ENCODE measurements at places on chromosomes 16 and 17.

GRCh38 chr16:65313936-65314626 lies 192.2 kb upstream of the CDH11 start:
- no peak for DNase-seq

- DNase-seq: no peak
These were observed 1.1 kb upstream of the CHRNB1 start for GRCh38 chr17:7443499-7444485.

DNA sequence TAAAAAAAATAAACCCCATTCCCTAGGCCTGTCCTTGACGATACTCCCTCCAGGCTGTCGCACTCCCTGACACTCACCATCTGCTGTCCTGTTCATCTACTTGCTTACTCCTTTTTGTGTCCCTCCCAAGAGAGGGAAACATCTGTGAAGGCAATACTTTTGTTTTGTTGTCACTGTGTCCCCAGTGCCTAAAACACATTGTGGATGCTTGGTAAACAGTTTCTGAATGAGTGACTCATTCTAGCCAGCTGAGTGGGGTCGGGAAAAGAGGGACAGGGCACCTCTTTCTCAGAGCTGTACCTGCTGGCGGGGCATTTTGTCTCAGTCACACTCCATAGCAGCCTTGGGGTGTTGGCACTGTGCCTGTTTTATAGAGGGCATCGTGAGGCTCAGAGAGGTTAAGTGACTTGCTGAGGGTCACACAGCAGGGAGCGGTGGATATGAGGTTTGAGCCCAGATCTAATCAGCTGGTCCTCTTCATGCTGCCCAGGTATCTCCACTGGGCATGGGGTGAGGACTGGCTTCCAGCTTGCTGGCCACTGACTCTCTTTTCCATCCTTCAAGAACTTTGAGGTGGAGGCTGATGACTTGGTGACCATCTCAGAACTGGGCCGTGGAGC lies 15.6 kb downstream of the MAP2K3 start:
- DNase-seq: no peak

GRCh38 chr17:69819316-69820087 lies 255.5 kb upstream of the KCNJ16 start:
- DNase-seq: no peak

DNA sequence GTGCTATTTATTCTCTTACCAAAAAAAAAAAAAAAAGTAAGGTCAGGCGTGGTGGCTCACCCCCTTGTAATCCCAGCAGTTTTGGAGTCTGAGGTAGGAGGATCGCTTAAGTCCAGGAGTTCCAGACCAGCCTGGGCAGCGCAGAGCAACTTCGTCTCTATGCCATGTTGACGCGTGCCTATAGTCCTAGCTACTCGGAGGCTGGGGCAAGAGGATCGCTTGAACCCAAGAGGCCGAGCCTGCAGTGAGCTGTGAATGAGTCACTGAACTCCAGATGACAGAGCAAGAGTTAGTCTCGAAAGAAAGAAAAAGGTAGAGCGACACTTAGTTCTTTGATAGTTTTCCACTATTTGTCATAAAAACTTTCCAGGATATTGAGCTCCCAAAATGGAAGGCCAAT lies 1.4 kb upstream of the TENT4B start:
- no peak for DNase-seq

DNA sequence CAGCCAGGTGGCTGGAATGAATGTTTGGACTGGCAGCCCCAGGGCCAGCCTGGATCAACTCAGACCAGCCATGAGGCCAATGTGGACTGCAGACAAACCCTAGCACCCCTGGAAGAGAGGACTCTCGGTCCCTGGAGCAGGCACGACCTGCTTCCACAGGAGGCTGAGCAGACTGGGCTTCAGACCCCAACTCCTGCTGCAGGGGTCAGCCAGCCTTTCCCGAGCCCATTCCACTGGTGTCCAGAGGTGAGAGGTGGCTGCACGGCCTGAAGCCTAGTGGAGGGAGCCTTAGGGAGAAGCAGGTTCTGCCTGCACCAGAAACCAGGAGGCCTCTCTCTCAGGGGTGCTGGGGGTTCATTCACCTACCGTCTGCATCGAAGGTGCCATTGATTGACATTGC lies 97.1 kb downstream of the CPPED1 start:
- no peak for DNase-seq

GRCh38 chr16:65932350-65933072 lies 434.0 kb upstream of the CDH5 start:
- DNase-seq: no peak

- DNase-seq: no peak
These were observed 6.2 kb upstream of the ABCA8 start for GRCh38 chr17:68961214-68961882.

GRCh38 chr16:20136446-20136968 lies 62.8 kb upstream of the GPR139 start:
- DNase-seq: no peak

GRCh38 chr16:77637940-77638339 lies 84.4 kb upstream of the NUDT7 start:
- no peak for DNase-seq

DNA sequence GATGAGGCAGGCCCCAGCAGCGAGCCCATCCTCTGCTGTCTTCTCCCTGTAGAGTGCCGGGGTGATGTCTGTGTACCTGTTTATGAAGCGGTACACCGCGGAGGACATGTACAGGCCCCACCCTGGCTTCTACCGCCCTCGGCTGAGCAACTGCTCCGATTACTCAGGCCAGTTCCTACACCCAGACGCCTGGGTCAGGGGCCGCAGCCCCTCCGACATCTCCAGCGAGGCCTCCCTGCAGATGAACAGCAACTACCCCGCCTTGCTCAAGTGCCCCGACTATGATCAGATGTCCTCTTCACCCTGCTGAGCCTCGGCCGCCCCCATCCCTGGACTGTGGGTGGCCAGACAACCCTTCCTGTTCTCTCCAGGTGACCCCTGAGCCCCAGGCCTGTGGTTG lies 50.0 kb downstream of the CACNG5 start:
- DNase-seq: no peak

DNA sequence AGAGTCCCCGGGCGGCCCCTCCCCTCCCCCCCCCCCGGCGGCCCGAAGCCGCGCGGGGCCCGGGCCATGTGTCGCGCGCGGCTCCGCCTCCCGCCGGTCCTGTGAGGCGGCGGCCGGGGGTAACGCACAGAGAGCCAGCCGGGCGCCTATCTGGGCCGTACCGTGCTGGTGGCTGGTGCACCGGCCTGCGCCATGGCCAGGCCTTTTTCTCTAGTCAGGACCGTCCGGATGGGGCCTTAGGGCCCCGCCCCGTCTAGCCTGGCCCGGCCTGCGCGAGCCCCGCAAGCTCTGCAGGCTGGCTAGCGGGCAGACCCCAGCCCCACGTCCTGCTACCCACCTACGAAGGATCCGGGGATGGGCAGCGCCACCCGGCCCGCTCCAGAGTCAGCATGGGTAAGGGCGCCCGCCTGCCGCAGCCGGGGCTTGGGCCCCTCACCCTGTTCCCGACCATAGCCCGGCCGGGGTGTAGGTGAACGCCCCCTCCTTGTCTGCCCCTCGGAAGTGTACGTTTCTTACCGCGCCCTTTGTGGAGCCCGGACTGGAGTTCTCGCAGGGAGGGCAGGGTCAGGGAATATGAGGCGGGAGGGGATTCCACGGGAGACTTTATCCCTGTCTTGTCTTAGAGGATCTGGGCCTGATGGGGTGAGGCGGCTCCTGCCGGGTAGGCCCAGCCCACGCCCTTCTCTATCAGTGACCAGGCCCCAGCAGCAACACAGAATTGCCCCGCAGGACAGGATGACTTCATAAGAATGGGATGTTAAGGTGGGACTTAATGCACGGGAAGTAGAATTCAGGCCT lies at the start of gene CENPT:
Gene CENPT, minus strand, starts transcription at position 630 of the 798 bp plus-strand sequence. CDS start 13,834 bp downstream, outside the sequence.
- DNase-seq: peak; percentile 55

DNA sequence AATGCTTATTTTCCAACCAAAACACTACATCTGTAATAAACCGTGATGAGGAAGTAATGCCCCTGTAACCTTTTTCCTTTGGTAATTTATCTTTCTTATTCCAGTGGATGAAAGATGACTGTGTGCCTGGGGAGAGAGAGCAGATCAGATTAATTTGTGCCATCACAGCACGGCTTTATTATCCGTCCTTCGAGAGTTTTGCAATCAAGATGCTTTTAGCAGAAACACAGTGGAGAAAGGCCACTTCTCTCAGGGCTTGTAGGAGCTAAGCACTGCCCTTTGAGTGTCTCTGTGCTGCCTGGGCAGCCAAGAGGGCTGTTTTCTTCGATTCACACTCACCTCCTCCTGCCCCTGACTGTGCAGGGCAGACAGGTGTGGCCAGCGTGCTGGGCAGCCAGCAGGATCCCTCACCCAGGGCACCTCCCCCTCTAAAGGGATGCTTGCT lies 190.2 kb downstream of the PRKCA start:
- DNase-seq: no peak

GRCh38 chr17:66126231-66126630 lies 65.7 kb downstream of the CEP112 start:
- DNase-seq: no peak

DNA sequence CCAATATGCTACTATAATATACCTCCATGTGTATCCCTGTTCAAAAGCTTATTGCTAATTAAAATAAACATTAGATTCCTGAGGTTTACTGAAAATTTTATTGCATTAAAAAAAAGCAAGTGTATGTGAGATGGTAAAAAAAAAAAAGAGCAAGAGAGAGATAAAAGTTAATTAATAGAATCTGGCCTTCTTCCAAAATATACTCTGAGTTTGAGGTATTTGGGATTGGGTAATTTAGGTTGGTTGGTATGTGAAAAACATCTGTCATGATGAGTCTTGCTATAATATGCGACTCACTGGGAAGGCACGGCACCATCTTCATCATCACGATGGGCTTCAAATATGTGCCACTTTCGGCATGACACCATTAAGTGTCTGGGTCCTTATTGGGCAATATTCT lies 711.1 kb upstream of the SOX9 start:
- DNase-seq: no peak

GRCh38 chr16:2495041-2495440 lies 18.7 kb upstream of the ATP6V0C start:
- no peak for DNase-seq

- DNase-seq: no peak
These were observed 14.8 kb upstream of the ZNF287 start for GRCh38 chr17:16583781-16584180.

DNA sequence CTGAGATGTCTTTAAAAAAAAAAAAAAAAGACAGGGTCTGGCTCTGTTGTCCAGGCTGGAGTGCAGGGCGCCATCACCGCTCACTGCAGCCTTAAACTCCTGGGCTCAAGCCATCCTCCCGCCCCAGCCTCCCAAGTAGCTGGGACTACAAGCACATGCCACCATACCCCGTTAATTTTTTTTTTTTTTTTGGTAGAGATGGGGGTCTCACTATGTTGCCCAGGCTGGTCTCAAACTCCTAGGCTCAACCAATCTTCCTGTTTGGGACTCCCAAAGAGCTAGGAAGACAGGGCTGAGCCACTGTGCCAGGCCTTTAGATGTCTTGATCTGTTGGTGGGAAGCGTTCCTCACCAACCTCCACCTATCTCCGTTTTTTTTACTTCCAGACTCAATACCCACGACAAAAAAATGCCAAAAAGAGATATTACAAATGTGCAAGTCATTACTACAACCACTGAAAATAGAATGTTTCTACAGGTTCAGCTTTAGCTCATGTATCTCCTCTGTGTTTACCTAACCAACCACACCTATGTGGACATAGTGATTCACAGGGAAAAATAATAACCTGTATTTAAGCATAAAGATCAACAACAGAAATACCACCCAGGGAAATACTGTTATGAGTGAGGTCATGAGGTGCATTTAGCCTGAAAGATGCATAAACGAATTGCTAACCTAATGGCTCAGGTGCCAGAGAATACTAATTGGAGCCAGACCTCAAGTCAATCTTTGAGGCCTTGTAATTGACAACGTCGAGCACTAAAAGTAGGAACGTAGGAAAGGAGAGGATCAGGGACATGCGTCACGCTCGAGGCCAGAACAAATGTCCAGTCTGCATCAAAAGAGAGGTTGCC lies 22.6 kb downstream of the NACA2 start:
- no peak for DNase-seq

GRCh38 chr16:46673320-46674013 lies 15.5 kb downstream of the VPS35 start:
- no peak for DNase-seq

- DNase-seq: no peak
These were observed 31.1 kb downstream of the RBFOX1 start for GRCh38 chr16:7363422-7364417.

DNA sequence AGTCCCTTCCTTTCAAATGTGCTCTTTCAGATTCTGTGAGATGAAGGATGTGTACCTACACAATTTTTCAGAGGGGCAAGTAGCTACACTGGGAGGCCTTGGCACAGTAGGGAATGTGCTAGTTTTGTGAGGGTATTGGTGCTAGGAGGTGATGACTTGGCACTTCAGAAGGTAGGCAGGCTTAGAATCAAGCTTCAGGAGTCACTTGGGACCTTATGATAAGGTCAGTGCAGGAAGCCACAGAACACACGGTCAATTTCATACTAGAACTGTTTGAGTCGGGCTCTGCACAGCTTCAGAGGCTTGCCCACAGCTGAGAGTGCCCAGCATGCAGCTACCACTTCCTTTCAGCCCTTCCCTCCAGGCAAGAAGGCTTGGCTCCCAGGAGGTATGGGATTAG lies 6.1 kb downstream of the CMTM1 start:
- DNase-seq: no peak

DNA sequence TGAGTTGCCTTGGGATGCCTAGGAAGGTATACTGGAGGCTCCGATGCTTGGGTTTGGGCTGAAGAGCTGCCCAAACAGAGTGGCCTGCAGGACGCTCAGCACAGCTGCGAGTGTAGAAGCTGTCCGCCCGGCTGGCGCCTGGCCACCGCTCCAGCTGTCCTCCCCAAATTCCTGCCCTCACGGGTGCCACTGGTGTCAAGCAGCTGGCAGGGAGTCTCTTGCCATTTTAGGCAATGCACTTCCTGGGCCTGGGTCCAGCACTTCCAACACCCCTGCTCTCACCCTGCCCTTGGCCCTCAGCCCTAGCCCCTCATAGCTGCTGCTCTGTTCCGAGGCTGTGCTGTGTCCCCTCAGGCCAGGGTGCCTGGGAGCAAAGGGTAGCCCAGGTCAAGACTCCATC lies 5.2 kb upstream of the PKMYT1 start:
- DNase-seq: no peak

GRCh38 chr17:81025065-81025740 lies 9.7 kb upstream of the BAIAP2 start:
- no peak for DNase-seq

GRCh38 chr17:18905226-18905625 lies 46.7 kb upstream of the SLC5A10 start:
- DNase-seq: no peak

- no peak for DNase-seq
These were observed 2.2 kb downstream of the TIMP2 start for GRCh38 chr17:78922816-78923498.

GRCh38 chr16:75074920-75075687 lies 41.5 kb downstream of the LDHD start:
- DNase-seq: no peak

DNA sequence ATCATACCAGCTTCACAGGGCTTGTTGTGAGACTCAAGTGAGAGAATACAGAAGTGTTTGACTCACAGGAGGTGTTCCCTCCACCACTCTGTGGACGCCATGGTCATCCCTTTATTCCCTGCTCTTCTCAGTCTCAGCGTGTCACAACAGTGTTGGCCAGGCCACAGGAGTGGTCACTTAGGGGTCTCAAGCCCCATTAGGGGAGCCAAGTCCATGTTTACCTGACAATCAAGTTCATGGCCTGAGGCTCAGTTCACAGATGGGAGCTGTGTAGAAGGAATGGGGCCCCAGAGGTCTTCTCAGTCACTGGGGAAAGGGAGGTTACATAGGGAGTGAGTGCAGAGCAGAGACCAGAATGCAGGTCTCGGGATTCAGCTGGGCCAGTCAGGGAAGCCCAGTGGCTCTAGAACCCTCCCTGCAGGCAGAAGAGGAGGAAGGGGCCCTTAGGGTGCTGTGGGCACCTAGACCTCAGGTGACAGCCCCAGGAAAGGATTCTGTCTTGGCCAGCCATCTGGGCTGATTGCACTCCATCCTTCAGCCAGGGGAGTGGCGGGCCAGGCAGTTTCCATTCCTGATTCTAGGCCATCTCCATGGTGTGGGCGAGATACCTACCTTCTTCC lies 9.5 kb upstream of the CENPT start:
- DNase-seq: no peak

Measured in aorta (tissue), 5 donors.